Fibroblast of lung (primary cell): ENCODE measurements at places on chromosomes 3 and 15. TPM values are rescaled to one million over a fixed set of nuclear protein-coding genes. Genes with fewer than 3 reads are reported as not detected.

KBTBD12 gene
- not detected in 2 replicates for total RNA-seq

ZNF197 gene
- 20.3 and 20.8 TPM in 2 replicates for total RNA-seq

ARHGAP31 gene
- 3.3 and 3.5 TPM in 2 replicates for total RNA-seq

RPP25 gene
- 0.50 and 3.1 TPM in 2 replicates for total RNA-seq

MYRIP gene
- total RNA-seq: under 0.01 TPM in 1 of 2 replicates, not detected in the other
